ENCODE measurements at places on chromosomes 6 and 20.

DNA sequence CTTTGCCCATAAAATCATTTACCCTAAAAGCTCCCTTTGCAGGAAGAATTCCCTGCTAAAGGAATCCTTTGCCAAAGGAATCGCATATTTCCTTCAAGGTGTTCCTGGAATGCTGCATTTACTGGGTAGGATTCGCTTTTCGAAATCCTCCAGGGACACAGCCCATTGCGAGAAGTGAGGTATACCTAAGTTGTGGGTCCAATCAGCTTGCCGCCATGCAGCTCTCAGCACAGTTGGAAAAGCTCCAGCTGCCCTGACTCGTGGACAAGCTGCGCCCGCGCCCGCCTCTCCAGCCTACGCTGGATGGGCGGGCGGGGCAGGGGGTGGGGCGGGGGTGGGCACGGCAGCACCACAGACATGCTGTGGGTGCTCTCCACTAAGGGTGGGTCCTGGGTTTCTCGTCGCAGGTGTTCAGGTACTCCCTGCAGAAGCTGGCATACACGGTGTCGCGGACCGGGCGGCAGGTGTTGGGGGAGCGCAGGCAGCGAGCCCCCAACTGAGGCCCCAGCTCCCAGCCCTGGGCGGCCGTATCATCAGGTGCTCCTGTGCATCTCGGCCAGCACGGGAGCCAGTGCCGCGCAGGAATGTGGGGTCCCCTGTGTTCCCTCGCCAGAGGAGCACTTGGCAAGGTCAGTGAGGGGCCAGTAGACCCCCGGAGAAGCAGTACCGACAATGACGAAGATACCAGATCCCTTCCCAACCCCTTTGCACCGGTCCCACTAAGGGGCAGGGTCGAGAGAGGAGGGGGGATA is 1.4 kb downstream of the NNAT start:
- DNase-seq = no peak

GRCh38 chr20:5510446-5510845 is 193.7 kb upstream of the PROKR2 start:
- no peak for DNase-seq

DNA sequence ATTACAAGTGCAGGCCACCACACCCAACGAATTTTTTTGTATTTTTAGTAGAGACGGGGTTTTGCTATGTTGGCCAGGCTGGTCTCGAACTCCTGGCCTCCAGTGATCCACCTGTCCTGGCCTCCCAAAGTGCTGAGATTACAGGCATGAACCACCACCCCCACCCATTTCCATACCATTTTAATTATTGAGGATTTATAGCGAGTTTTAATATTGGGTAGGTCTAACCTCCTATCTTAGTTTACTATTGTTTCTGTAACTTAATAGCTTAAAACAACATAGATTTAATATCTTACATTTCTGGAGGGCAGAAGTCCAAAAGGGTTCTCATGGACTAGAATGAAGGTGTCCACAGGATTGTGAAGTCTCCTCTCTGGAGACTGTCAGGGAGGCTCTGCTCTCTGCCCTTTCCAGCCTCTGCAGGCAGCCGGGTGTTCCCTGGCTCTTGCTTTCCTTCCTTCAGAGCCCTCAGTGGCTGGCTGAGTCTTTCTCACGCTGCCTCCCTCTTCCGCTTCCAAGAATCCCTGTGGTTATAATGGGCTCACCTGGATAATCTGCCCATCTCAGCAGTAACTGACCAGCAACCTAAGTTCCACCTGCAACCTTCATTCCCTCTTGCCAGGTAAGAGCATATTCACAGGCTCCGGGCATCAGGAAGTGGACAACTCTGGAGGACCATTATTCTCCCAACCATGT is 18.6 kb upstream of the BCAS4 start:
- DNase-seq = no peak

GRCh38 chr6:37287519-37288157 is 29.7 kb upstream of the TMEM217 start:
- no peak for DNase-seq

DNA sequence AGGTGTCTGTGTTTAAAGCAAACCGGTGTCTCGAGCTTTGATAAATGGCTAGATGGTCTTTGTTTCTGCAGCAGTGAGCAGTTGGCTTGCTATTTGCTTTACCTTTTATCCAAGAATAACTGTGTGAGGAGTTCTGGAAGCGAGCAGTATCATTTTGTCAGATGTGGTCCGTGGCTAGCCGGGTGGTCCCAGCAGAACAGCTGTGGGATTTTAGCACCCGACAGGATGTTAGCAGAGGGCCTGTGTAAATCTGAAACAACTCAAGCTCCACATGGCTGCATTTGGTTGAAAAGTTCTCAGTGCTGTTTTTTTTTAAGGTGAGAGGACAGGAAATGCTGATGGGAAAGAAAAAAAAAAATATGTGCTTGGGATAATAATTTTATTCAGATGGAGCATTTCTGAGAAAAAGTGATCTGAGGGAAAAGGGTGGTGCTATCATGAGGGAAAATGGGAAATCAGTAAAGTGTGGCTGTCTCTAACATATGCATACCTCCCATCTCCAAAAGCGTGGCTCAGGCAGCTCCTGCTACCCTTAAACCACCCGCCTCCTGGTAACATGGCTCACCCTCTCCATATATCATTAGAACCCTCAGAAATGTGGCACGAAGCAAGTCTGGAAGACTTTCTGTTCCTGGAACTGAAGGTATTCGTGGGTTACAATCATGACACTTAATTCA is 215.4 kb downstream of the TSHZ2 start:
- DNase-seq = no peak

GRCh38 chr6:95431637-95432228 is 145.6 kb upstream of the MANEA start:
- no peak for DNase-seq

DNA sequence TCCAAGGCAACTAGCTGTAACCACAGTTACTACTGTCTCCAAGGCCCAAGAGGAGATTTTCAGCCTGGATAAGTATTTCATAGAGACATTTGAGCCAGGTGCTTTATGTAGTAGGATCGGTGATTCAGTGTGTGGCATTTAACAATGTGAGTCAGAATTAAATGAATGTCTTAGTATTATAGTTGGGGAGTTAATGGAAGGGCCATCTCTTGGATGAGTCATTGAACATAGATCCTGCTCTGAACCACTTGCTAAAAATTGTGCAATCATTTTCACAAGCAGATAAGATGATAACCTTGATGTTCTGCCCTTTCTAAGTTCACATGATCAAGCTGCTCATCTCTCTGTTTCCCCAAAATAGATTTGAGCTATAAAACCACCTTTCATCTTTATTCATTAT is 668.9 kb upstream of the CITED2 start:
- DNase-seq = no peak
